ENCODE measurements at places on chromosomes 11 and 22.

DNA sequence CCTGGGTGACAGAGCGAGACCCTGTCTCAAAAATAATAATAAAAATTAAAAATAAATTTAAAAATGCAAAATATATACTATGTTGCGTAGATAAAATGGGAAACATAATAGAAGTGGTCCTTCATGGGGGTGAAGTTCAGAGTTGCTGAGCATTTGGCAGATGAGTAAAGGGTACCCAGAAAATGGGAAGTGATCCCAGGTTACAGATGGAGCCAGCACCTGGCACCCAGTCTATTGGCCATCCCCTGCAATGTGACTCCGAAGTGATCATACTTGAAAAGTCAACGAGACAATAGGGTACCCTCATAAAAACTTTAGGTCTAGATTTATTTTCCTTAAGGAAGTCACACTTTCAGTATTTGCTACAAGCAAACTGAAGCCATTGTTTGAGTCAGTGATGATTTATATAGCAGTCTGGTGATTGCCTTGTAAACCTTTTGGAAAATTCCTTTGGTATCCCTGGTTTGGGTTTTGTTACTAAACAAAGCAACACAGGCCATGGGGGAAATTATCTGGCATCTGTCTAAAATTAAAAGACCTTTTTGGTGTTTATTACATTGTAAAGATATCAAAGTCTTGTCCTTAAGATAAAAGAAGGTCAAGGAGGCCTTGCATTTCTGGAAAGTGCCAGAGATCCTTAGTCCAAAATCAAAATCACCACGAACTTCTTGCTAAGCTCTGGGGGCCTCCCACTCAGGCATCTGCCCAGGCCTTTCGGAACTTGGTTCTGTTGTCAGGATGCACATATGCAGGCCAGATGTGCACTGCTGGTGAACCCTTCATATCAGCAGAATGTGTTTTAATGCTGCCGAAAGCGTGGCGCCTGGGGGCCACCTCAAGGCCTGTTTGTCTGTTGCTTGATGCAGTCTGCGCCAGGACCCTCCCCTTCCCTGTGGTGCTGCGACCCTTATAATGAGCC lies 4.3 kb downstream of the SMARCB1 start:
- H3K27me3 ChIP-seq: no peaks in the 10 kb centered on the region
- H3K27ac ChIP-seq: no peak overlapping the region
- H3K4me3 ChIP-seq: no peak overlapping the region
- peaks cover 23% of the 10 kb centered on the region for H3K4me1 ChIP-seq

DNA sequence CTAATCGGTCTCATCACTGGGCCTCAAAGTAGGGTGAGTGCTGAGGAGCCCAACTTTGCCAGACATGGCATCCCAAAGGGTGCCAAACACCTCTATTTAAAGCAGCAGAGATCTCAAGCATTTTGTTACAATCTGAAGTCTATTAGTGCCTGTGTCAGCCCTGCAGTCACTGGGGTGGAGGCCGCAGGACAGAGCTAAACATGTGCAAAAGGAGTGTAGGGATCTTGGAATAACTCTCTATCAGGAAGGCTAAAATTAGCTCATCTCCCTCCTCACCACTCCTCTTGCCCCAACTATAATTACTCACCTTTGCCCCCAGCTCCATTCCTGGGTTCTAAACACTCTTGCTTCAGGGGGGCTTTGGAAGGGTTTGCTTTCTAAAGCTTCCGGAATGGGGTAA lies 87.5 kb downstream of the TIMP3 start:
- H3K4me1 ChIP-seq: no peaks in the 10 kb centered on the region
- no peak overlapping the region for H3K4me3 ChIP-seq
- DNase-seq: no peak
- no peak overlapping the region for H3K27ac ChIP-seq

GRCh38 chr11:19313140-19313539 lies 72.4 kb upstream of the E2F8 start:
- peaks cover 8% of the 10 kb centered on the region for H3K4me1 ChIP-seq
- H3K27me3 ChIP-seq: peaks cover 3% of the 10 kb centered on the region
- H3K27ac ChIP-seq: no peak overlapping the region
- no peak for DNase-seq
- H3K36me3 ChIP-seq: no peaks in the 10 kb centered on the region
- no peak overlapping the region for H3K4me3 ChIP-seq

DNA sequence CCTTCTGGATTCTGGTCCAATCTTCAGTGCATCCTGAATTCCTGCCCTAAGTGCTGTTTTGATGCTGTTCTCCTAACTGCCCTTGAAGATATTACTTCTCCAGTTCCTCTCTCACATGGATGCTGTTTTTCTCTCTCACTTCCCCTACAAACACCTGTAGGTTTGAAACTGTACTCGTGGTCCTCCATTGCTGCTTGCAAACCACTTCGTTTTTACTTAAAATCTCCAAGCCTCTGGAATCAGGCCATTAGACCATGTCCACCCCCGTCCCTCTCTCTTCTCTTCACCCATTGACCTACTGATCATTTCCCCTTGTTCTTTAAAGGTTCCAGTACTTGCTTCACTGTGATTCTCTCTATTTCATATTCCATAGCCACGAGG lies 988.1 kb downstream of the NTM start:
- no peak for DNase-seq
- peak overlapping the region; percentile 12 for H3K4me3 ChIP-seq
- H3K36me3 ChIP-seq: no peaks in the 10 kb centered on the region
- peaks cover 14% of the 10 kb centered on the region for H3K4me1 ChIP-seq
- peak overlapping the region; percentile 3 for H3K27ac ChIP-seq

- no peak for DNase-seq
- no peak overlapping the region for H3K4me3 ChIP-seq
- no peaks in the 10 kb centered on the region for H3K4me1 ChIP-seq
- no peaks in the 10 kb centered on the region for H3K27me3 ChIP-seq
Observed at GRCh38 chr11:66559142-66559865, 9.1 kb downstream of the CTSF start.

- H3K27ac ChIP-seq: no peak overlapping the region
- DNase-seq: no peak
- H3K4me1 ChIP-seq: peaks cover 26% of the 10 kb centered on the region
- peaks cover 68% of the 10 kb centered on the region for H3K36me3 ChIP-seq
- no peak overlapping the region for H3K4me3 ChIP-seq
Observed at GRCh38 chr11:2950825-2951224, 21.6 kb upstream of the PHLDA2 start.

GRCh38 chr11:65428578-65429067 lies 6.0 kb downstream of the NEAT1 start:
- no peaks in the 10 kb centered on the region for H3K27me3 ChIP-seq
- DNase-seq: no peak
- H3K27ac ChIP-seq: peak overlapping the region; percentile 100
- H3K4me3 ChIP-seq: peak overlapping the region; percentile 100
- H3K4me1 ChIP-seq: peaks cover 88% of the 10 kb centered on the region
- H3K36me3 ChIP-seq: peaks cover 66% of the 10 kb centered on the region

GRCh38 chr11:2987881-2988861 lies 4.0 kb downstream of the NAP1L4 start:
- DNase-seq: no peak
- peak overlapping the region; percentile 98 for H3K4me3 ChIP-seq
- peaks cover 52% of the 10 kb centered on the region for H3K4me1 ChIP-seq
- H3K27ac ChIP-seq: peak overlapping the region; percentile 63
- no peaks in the 10 kb centered on the region for H3K27me3 ChIP-seq
- H3K36me3 ChIP-seq: peaks cover 29% of the 10 kb centered on the region

DNA sequence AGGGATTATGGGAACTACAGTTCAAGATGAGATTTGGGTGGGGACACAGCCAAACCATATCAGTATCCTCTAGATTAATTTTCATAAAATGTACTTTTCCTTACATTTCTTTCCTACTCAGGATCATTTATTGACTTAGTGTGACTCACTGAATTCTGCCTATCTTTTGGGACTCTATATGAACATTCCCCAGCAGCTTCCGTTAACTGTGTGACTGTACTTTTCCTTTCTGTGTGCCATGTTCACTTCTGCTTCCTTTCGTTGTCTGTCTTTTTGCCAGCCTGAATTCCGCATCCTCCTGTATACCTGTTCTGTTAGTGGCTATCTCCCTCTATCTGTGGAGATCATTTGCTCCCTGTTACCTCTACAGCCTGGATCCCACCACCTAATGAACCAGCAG lies 48.8 kb downstream of the SPECC1L start:
- H3K36me3 ChIP-seq: peaks cover 37% of the 10 kb centered on the region
- no peak overlapping the region for H3K4me3 ChIP-seq
- no peak overlapping the region for H3K27ac ChIP-seq
- no peaks in the 10 kb centered on the region for H3K4me1 ChIP-seq
- H3K27me3 ChIP-seq: no peaks in the 10 kb centered on the region

GRCh38 chr22:37604875-37605274 lies 3.8 kb upstream of the GGA1 start:
- peaks cover 45% of the 10 kb centered on the region for H3K4me1 ChIP-seq
- no peak overlapping the region for H3K27ac ChIP-seq
- DNase-seq: no peak
- no peaks in the 10 kb centered on the region for H3K27me3 ChIP-seq
- peaks cover 12% of the 10 kb centered on the region for H3K36me3 ChIP-seq

DNA sequence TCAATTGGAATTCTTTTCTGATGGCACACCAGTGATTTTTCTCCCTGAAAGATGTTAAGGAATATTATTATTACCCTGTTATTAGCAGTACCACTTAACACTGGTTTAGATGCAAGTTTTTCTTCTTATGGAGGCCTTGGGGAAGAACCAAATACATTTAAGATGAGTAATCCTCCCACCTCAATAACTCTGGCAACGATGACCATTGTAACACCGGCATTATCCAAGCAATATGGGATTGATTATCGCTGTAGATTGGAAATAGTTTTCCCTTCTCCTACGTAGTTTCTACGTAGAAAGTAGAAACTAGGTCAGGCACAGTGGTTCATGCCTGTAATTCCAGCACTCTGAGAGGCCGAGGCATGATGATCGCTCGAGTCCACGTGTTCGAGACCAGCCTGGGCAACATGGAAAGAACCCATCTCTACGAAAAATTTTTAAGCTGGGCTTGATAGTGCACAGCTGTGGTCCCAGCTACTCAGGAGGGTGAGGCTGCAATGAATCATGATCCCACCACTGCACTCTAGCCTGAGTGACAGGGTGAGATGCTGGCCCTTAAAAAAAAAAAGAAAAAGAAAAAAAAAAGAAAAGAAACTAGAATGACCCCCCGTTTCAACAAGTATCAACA lies 45.5 kb downstream of the PACSIN2 start:
- H3K36me3 ChIP-seq: peaks cover 10% of the 10 kb centered on the region
- no peaks in the 10 kb centered on the region for H3K27me3 ChIP-seq
- peaks cover 49% of the 10 kb centered on the region for H3K4me1 ChIP-seq
- H3K27ac ChIP-seq: no peak overlapping the region

DNA sequence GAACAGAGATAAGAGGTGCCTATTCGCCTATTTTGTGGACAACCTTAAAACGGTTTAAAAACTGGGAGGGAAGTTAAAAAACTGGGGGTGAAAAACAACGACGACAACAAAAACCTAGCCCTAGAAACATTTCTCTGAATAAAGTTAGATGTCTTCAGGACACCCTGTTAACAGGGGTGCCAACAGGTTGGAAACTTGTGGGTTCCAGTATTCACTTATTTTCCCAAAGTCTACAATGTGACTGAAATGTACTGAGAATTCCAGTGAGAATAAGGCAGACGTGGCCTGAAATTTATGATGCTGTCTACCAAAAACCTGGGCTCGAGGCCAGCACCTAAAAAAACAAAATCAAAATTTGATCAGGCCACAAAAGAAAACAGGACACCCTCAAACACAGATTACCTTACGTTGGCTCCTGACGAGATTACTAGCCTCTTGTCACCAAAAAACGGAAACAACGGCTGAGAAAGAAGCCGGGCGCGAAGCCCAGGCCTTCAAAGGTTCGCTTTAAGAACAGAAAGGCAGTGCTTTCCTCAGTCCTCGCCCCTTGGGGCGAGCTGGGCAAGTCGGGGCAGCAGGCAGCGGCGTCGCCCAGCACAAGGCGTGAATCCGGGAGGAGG lies 906 bp downstream of the CCDC90B start:
- DNase-seq: no peak
- H3K4me3 ChIP-seq: peak overlapping the region; percentile 98
- no peaks in the 10 kb centered on the region for H3K27me3 ChIP-seq
- H3K36me3 ChIP-seq: peaks cover 12% of the 10 kb centered on the region

DNA sequence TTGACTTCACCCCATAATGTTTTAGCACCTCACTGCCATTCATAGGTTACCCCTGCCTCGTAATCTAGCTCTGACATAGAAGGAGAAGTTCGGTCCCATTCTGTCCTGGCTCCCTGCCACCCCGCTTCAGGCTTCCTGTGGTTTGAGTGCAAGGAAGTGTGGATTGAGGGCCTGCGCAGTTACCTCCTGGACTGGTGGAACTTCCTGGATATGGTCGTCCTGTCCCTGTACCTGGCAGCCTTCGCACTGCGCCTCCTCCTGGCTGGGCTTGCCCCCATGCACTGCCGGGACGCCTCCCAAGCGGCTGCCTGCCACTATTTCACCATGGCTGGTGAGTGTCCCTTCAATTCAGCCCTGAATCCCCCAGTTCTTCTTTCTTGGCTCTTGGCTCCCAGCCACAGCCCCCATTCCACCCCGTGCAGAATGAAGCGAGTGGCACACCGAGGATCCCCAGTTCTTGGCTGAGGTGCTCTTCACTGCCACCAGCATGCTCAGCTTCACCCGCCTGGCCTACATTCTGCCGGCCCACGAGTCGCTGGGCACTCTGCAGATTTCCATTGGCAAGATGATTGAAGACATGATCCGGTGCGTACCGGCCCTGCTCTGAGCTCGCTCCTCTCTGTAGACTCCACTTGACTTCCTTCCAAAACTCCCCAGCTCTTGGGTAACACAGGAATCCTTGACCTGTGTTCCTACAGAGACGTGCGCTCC lies 15.4 kb downstream of the ART5 start:
- no peak overlapping the region for H3K27ac ChIP-seq
- H3K4me1 ChIP-seq: peaks cover 7% of the 10 kb centered on the region
- no peak overlapping the region for H3K4me3 ChIP-seq
- no peak for DNase-seq
- no peaks in the 10 kb centered on the region for H3K27me3 ChIP-seq
- H3K36me3 ChIP-seq: no peaks in the 10 kb centered on the region

DNA sequence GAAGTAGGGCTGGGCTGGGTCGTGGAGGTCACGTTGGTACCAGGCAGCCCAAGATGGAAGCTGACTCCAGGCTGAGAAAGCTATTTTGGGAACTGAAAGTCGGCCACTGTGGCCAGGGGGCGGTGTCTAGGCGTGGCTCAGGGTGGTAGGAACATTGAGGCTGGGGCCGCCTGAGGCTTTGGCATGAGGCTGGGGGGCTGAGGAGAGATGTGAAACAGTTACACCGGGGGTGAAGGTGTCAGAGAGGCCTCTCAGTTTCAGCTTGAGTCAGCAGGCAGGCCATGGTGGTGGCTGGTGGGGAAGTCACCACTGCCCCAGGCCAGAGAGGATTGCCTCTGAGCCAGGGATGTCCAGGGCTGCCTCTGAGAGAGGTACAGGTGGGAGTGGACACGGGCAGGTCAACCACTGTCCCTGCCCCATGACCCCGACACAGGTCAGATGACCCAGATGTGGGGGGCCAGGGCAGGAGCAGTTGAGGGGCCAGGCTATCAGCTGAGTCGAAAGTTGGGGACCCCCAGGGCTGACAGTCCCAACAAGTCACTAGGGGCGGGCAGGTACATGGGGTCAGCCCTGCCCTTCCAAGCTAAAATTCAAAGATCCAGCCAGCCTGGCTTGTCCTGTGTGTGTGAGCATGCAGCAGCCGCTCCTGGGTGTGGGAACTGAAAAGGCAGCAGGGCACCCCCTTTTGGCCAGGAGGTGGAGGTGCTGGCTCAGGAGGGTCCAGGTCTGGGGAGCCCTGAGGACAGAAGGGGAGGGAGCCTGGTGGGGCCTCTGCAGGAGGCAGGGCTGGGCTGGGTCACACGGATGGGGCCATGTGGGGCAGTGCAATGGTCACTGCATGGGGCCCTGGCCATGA lies 7.2 kb downstream of the KCNK7 start:
- peak overlapping the region; percentile 87 for H3K27ac ChIP-seq
- H3K4me3 ChIP-seq: peak overlapping the region; percentile 60
- H3K36me3 ChIP-seq: peaks cover 20% of the 10 kb centered on the region
